ENCODE measurements at places on chromosomes 16 and 17.

- peak; percentile 66 for DNase-seq
Measured at GRCh38 chr16:86740906-86741799, 162.8 kb downstream of the FOXL1 start.

DNA sequence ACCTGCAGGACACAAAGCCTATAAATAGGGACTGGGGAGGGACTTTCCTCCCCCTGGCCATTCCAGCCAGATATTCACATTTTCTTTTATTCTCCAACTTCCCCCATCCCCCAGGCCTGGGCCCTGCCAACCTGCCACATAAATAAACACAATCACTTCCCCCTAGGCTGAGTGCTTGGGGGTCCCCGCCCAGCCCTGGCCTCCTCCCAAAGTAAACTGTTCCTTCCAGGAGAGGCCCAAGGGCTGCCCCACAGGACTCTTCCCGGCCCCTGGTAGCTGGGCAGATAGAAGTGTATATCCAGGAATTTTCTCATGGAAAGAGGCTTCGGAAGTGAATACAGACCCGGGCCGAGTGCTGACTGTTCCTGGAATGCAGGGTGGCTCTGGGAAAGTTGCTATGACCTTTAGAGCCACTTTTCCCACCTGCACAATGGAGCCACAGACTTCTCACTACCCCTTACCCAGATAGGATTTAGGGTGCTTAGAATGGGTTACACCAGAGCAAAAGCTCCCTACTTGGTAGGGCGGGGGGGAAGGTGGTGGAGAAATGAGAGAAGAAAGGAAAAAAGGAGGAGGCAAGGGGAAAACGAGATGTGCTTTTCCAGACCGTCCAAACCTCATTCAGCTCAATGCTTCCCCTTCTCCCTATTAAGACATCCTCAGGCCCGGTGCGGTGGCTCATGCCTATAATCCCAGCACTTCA lies 8.5 kb downstream of the CSF3 start:
- DNase-seq = no peak

DNA sequence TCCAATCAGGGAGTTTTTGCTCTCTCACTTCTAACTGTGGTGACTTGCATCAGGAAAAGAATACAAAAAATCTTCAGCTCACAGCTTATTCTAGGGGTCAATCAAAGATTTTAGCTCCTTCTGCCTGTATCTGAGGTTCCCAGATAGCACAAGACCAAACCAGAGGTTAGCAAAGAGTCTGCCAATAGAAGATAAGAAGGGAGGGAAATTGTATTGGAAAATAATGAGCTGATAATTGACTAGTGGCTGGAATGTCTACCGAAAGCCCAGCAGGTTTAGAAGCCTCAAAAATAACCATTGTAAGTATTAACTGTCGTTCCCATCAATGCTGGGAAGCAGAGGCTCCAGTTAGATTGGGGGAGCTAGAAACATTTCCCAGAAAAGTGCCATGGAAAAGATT lies 26.3 kb downstream of the HS3ST3A1 start:
- no peak for DNase-seq

GRCh38 chr17:56431736-56432135 lies 161.8 kb upstream of the NOG start:
- peak; percentile 23 for DNase-seq

- no peak for DNase-seq
Measured at GRCh38 chr16:5031601-5032000, 2.1 kb downstream of the NAGPA start.

GRCh38 chr17:40024901-40025300 lies 9.7 kb downstream of the CSF3 start:
- DNase-seq = peak; percentile 68
